Immature natural killer cell (primary cell): ENCODE measurements at places on chromosomes 13 and 19.

DNA sequence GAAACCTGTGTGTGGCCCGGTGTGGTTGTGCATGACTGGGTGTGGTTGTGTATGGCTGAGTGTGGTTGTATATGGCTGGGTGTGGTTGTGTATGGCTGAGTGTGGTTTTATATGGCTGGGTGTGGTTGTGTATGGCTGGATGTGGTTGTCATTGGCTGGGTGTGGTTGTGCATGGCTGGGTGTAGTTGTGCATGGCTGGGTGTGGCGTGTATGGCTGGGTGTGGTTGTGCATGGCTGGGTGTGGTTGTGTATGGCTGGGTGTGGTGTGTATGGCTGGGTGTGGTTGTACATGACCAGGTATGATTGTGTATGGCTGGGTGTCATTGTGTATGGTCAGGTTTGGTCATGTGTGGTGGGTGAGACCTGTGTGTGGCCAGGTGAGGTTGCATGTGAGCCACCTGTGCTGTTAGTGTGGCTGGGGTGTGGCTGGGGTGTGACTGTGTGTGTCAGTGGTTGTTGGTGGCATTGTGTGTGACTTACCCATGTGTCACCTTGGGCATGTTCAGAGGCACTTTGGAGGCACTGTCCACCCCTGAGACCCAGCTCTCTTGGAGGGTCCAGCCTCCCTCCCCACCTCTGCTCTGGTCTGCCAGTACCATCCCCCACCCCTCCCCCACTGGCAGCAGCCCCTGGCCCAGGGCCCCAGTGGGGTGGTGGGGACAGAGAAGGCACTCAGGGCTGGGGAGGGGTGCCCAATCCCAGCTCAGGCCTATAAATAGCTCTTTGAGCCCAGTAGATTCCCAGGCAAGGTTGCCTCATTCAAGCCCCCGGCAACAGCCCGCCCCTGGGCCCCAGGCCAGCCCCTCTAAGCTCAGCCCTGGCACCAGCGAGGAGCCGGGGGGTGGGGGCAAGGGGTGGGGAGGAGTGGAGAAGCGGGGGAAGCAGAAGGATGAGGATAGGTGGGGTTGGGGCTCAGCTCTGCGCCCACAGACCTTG, 3.9 kb upstream of the NCAN start:
- DNase-seq = no peak

DNA sequence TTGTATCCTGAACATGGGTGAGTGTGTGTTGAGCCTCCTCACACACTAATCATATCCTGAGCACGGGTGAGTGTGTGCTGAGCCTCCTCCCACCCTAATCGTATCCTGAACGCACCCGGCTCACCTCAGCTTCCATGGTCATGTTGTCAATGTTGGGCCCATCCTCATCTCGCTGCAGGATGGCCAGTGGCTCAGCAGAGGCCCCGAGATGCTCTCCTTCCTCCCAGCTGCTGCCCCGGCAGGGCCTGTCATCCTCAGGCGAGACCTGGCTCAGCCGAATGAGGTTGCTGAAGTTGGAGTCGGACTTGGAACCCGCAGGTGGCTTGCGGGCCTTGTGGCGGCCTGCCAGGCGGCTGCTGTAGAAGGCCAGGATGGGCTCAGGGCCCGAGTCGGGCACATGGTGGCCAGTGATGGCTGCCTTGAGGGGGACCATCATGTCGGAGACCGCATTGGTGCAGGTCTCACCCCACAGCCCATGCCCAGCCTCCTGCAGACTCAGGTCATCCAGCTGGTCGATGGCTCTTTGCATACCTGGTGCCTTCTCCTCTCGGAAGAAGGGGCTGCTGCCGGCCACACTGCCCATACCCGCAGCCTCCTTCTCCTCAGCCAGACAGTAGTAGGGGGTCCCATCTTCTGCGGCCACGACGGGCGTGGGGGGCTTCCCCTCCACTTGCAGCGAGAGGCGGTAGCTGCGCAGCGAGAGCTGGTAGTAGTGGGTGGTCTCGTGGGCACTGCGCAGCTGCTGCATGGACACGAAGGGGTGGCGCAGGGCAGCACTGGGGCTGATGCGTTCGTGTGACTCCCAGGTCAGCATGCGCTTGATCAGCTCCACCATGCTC, 9.6 kb downstream of the HIPK4 start:
- DNase-seq = no peak

GRCh38 chr13:36475468-36475867, 43.2 kb downstream of the CCNA1 start:
- DNase-seq = no peak

- DNase-seq = no peak
Measured at GRCh38 chr19:31863122-31863521, 482.3 kb upstream of the ZNF507 start.

GRCh38 chr13:25581351-25581750, 209.6 kb downstream of the ATP8A2 start:
- DNase-seq = no peak

DNA sequence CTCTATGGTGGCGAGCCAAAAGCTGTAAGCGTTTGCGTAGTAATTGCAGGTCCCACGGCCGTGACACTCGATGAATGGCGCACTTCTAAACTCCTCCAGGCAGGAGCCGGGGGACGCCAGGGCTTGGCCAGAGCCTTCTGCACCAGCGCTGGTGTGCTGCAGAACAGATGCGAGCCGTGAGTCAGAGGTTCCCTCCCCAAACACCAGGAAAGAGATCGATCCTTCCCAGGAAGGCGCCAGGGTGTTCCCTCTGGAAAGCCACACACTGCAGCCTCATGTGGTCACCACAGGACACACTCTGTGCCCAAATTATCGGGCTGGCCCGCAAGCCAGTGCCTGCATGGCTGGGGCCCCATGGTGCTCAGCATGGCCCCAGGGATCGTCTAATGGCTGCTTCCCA, 154.6 kb downstream of the COL4A1 start:
- no peak for DNase-seq

DNA sequence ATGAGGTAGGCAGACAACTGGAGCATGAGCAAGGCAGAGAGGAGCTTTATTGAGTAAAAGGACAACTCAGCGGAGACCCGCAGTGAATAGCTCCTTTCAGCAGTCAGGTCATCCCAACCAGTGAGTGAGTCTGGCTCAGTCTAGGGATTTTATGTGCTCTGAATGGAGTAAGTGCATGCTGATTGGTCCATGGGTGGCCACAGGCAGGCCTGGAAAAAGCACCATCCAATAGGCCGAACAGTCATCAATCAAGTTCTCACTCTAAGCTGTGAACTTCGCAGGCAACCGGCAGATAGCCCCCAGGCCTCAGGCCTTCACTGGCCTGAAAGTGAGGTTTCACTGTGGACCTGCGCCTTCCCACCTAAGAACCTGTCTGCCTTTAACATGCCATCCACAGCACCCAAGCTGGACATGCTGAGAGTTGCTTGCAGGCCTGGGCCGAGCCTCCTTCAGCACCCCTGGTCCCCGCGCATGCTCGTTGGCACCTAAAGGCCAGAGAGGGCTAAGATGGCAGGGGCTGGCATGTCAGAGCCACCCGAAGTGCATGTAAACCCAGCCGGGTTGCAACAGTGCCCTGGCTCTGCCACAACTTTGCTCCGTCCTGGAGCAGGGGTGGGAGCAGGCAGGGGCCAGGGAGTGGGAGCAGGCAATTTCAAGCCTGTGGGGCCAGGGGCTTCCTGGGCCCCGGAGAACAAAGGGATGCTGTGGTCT, 698.7 kb downstream of the SLITRK1 start:
- no peak for DNase-seq

GRCh38 chr19:48837051-48837524, 797 bp upstream of the HSD17B14 start:
- DNase-seq = peak; percentile 48

- DNase-seq = no peak
Measured at GRCh38 chr19:13961826-13962698, 9.8 kb downstream of the DCAF15 start.

DNA sequence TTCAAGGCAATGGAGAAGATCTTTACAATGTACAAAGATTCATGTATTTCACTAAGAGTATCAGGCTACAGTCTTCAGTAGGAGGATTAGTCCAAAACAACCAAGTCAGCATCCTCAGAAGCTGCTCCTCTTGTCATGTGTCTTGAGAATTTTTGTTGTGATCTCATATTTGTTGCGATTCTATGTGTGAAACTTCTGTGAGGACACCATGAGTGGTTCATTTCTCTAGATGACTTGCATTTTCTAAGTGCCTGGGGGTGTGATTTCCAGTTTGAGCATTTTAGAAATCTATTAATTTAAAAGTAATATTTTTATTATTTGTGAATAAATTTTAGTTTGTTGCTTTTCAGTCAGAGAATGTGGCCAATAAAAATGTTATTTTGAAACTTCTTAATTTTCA, 94.5 kb downstream of the RAP2A start:
- DNase-seq = no peak

- DNase-seq = no peak
Measured at GRCh38 chr19:45947926-45948325, 25.7 kb downstream of the NOVA2 start.

GRCh38 chr13:37175996-37176395, 70.5 kb upstream of the CSNK1A1L start:
- DNase-seq = no peak

DNA sequence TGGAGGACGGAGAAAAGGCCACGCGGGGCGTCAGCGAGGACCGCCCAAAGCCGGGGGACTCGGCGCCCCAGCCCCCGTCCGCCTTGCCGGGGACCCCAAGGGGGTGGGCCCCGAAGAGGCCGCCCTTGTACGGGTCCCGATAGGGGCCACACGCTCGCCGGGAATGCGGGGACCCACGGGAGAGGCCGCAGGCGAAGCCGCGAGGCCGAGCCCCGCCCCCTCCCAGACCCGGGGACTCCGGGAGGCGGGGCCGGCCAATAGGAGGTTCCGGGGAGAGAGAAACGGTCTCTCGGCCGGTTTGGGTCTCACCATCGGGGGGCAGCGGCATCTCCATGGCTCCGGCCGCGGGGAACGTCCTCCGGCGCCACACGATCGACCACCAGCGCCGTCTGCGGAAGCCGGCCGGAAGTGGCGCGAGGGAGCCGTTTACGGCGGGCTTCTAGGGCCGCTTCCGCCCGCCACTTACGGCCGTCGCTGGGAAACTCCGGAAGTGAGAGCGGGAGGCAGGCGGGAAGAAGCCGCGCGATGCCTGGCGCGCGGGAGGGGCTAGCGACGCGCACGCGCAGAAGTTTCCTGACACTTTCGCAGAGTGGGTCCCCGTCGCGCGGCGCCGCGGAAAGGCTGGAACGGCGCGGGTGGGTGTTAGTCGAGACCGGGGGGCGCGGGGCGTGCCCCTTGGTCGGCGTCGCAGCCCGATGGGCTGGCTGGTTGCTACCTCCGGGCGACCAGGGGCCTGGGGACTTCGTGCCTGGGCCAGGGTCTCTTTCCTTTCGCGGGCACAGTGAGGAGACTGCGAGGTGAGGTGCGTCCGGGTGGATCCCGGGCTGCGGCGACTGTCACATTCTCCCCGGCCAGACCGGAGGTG, at the start of gene CHERP:
Gene CHERP, minus strand, starts transcription at position 393 of the 865 bp plus-strand sequence. Its CDS starts 59 bp downstream, at position 334.
- peak; percentile 96 for DNase-seq

DNA sequence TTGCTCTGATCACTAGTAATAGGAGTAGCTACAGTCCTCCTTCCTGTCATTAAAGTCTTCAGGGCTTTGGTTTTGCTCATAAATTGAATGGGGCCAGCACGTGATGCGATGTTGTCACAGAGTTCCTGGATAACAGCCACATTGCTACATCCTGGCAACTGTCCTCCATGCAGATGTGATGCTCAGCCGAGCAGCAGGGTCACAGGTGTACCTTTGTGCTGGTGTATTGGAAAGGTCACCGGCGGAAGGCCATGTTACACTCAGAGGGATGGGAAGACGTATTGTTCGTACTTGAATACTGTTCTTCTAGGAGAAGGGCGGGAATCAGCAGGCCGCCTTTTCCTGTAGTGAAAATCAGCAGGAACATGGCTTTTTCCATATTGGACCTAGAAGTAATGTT, 713.8 kb upstream of the GPC6 start:
- no peak for DNase-seq

- DNase-seq = no peak
Measured at GRCh38 chr13:31037874-31038500, 105.5 kb downstream of the TEX26 start.

- DNase-seq = no peak
Measured at GRCh38 chr19:41591951-41592562, 16.1 kb downstream of the CEACAM21 start.

DNA sequence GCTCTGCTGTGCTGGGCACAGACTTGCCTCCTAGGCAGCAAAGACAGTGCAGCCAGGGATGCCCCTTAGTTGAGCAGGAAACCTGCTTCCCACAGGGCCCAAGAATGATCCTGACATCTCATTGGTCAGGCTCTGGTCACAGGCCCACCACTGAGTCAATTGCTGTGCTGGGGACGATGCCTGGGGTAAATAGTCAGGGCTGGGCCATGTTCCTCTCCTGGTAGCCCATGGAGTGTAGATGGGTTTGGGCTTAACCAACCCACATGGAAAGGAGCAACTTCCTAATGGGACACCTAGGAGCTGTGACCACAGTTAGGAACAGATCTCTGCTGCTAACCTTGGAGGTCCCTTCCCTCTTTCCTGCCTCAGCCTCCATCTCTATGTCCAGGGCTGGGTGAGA, 212.5 kb upstream of the ZNF536 start:
- DNase-seq = no peak

- DNase-seq = no peak
Measured at GRCh38 chr19:35279985-35280821, 2.1 kb upstream of the HAMP start.
